ENCODE measurements at places on chromosomes 2 and 18.

- no peak for DNase-seq
These were observed 90.2 kb downstream of the DGKD start for GRCh38 chr2:233444501-233444900.

- DNase-seq: no peak
These were observed 43.1 kb downstream of the ACKR3 start for GRCh38 chr2:236612737-236613136.

DNA sequence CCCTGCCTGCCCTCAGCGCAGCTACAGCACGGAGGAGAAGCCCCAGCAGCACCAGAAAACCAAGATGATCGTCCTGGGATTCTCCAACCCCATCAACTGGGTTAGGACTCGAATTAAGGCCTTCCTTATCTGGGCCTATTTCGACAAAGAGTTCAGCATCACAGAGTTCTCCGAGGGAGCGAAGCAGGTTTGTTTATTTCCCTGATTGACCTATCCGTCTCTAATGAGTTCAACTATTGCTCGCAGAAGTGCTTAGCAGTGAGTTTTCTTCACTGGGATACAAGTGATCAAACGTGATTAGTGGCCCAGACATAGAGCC, 639 bp downstream of the MAIP1 start:
- no peak for DNase-seq

DNA sequence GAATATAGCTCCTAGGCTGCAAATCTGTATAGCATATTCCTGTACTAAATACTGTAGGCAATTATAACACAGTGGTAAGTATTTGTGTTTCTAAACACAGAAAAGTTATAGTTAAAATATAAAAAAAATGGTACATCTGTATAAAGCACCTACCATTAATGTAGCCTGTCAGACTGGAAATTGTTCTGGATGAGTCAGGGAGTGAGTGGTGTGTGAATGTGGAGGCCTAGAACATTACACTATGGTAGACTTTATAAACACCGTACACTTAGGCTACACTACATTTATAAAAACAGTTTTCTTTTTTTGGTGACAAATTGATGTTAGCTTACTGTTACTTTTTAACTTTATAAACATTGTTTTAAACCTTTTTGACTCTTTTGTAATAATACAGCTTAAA, 226.3 kb downstream of the CCDC85A start:
- no peak for DNase-seq

DNA sequence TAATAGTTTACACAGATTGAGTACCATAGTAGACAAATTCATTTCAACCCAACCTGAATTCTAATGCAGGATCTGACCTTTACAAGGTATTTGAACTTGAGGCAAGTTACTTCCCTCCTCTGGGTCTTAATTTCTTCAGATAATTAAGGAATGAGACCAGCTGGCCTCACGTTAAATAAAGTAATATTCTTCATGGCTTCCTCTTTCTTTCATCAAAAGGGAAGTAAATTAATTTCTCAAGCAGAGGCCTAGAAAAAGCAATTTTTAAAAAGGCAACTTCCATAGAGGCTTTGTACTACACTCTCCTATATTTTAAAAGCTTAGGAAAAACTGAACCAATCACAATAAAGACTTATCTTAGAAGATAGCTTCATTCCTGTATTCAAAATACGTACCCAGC, 109.2 kb downstream of the EXOC6B start:
- no peak for DNase-seq

DNA sequence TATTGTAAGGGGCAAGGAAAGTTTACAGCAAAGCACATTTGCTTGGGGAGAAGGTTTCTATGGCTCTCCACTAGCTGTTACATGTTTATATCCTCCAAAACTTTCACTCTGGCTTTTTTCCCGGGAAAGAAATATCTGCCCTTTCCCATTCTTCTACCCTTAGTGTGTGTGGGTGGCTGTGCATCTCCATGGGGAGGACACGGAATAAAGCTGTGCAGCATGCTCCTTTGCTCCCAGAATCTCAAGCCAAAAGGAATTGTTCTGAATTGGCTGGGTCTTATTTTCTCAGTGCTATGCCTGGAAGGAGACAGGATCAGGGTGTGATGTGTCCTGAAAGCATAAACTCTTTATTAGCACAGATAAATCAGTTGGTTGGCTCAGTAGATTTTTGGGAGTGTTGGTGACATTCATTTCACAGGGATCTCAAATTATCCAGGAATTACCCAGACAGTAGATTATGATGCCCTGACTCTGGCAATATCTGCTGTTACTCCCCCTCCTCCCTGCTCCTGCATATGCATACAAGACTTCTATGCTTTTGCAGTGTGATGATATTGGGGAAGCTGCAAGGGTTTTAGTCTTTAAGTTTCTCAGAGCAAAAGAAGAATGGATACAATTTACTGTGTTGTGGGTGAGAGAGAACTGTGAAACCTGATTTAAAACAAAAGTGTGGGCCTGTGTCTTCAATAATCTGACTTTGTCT, 63.1 kb downstream of the PARD3B start:
- DNase-seq: no peak

DNA sequence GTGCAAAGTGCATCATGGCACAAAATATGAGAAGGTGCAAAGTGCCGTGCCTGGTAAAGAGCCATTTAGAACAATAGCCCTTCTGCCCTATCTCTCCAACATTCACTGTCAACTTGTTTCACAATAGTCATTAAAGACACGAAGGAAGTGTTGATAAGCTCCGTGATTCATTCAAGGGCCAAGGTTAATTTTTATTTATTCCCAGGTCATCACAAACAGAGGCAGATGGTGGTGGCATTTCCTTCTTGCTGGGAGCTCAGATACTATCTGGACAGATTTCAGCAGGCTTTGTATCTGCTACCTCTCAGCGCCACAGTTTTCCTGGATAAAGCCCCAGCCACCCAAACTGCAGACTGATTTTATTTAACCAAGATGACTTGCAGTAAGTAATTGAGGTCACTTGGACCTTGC, 309.3 kb downstream of the ZNF521 start:
- no peak for DNase-seq

GRCh38 chr2:53559302-53559966, 208.2 kb upstream of the CHAC2 start:
- no peak for DNase-seq

- no peak for DNase-seq
These were observed 6.7 kb upstream of the QPCT start for GRCh38 chr2:37337620-37338280.

DNA sequence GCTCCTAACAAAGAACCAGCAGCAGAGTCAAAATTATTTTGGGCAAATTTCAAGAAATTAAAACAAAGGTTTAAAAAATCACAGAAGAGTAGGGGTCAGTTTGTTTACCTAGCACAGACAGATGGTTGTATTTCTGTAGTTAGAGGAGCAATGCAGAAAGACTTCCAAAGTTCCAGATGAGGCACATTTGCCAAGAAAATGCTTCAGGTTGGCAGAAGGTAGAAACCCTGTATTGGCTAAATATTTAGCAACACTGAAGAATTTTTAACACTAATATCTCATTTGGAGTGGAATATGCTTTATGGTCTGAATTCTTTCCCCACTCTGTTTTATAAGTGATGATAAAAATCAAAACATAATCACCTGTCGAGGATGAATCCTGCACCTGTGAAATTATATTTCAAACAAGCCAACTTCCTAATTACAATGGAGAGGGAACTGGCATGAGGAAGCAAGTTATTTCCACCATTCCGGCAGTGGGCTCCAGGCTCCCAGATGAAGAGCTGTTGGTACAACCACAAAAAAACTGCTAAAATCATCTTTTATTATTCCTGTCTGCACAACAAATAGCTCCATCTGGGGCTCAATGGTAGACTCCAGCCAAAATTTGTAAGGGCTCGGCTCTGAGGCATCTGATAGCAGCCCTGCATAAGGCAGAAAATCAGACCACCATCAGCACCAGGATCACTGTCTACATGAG, 286.5 kb upstream of the REV1 start:
- no peak for DNase-seq

DNA sequence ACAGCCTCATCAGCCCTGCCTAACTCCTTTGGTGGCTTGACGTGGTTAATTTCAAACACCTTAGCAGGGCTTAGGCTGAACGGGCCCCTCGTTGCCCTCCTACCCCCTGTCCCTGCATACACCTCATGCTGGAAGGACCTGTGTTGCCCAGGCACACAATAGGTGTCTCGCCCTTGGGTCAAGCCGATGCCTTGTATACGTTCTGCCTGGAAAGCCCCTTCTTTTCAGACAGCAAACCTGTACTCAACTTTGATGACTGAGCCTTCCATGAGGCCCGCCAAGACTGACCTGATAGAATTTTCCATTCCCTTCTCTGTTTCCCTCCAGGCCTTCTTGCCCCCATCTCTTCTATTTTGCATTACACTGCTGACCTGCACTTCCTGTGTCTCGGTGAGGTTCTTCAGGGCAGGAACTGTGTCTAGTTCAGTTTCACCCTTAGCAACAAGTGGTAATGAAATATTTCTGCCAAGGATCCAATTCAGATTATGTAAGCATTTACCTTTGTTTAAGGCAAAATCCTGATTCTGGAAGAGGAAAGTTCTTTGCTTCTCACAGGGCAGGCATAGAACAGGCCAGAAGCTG, 7.9 kb downstream of the GREB1 start:
- no peak for DNase-seq

DNA sequence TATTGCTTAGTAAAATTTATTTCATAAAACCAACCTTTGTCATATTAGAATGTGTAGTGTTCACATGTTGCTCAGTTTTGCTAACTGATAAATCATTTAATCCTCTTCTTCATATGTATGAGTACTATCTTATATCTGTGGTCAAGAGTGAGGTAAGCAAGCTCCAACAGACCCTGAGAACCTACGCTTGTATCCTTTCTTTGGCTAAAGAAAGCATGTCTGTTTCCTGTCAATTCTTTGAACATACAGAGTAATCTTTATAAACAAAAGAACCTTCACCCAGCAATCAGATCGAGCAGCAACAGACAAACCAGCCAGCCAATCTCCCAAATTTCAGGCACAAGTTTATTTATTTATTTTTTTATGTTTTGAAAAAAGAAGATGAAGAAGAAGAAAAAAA, 6.4 kb downstream of the ADCYAP1 start:
- DNase-seq: no peak

GRCh38 chr2:23283-23682, 23.0 kb downstream of the FAM110C start:
- no peak for DNase-seq

Data from activated gamma-delta T cell treated with Interleukin-2 at 50 U/mL for 16 hours (primary cell).